Upper lobe of left lung (tissue), 6 donors: ENCODE measurements at places on chromosomes 6 and 20. TPM values are rescaled to one million over a fixed set of nuclear protein-coding genes. Genes with fewer than 3 reads are reported as not detected.

- DNase-seq: no peak
These were observed 89.2 kb downstream of the FOXA2 start for GRCh38 chr20:22495172-22495571.

- DNase-seq: no peak
These were observed 180.6 kb downstream of the FOXA2 start for GRCh38 chr20:22403632-22404361.

The ZNF165 gene
- total RNA-seq: 4.2 TPM

GRCh38 chr20:21127201-21127981, 1.5 kb downstream of the KIZ start:
- DNase-seq: no peak

- DNase-seq: no peak
These were observed 179.4 kb downstream of the ASCC3 start for GRCh38 chr6:100701728-100702127.

The TFEB gene
- 45.1 TPM for total RNA-seq

DNA sequence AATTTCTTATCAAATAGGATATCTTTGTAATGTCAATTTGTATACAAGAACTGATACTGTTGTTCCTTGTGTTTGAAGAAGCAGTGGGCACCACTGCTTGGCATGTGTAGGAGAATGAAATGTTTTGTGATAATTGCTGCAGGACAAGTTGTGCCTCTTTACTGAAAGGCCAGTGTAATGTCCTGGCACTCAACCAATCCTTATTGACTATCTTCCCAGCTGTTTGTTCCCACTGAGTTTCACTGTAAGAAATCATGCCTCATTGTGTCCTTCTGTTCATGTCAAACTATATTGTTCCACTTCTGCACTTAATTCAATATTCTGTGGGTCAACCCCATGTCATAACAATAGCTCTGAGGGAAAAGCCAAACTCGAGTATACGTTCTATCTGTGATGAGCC, 136.1 kb upstream of the FAM83B start:
- DNase-seq: no peak

DNA sequence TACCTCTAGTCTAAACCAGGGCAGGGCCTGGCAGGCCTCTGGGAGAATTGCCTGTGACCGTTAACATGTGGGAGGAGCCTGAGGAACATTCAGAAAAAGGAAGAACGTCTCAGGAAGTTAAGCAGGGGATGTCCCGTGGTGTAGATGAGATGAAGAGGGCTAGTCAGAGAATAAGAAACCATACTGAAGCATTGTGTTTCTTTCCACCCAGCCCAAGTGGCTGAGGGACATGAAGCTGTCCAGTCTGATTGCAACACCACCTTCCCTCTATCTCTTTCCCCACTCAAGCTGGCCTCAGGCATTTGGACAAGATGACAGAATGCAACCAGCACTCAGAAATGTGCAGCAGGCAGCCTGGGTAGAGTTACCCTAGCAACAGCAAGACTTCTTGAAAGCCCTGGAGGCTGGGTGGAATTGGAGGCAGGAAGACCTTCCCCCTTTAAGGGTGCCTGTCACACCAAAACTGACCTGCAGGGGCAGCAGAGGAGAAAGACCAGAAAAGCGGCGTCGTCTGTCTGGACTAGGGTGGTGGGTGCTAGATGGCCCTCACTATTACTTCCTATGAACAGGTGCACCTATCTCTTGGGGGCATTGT, 186.1 kb downstream of the UNC5CL start:
- no peak for DNase-seq

DNA sequence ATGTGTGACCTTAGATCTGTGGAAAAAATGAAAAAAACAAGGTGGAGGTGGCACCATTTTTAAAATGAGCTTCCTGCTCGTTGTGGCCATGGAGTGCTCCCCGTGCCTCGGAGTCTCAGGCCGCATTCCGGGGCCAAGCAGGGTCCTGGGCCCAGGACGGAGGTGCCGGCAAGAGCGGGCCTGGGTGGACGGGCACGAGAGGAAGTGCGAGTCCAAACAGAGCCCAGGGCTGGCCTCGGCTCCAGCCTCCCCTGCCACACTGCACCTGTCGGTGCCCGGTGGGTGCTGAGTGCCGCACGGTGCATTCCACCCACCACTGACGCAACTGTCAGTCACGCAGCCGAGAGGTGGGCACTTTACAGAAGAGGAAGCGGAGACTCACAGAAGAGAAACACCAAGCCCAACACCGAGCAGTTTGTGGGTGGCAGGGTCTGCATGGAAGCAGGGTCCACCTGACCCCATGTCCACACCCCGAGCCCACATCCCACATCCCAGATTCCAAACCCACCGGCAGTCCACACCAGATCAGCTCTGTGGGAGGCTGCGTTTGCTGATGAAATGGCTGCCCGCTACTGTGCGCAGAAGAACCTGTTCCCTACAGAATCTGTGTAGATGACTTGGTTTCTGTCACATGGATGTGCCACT, 97.7 kb downstream of the PSMB1 start:
- DNase-seq: peak; percentile 69

The CDK19 gene
- 8.4 TPM for total RNA-seq

GRCh38 chr6:168555618-168556273, 114.8 kb downstream of the SMOC2 start:
- no peak for DNase-seq

The CSNK2A1 gene
- 78.2 TPM for total RNA-seq

The MCUR1 gene
- 30.3 TPM for total RNA-seq

GRCh38 chr20:32706486-32706885, 32.7 kb upstream of the C20orf203 start:
- DNase-seq: no peak

The ATP9A gene
- total RNA-seq: 20.3 TPM

The GJA10 gene
- total RNA-seq: not detected

GRCh38 chr20:21109144-21109543, 3.0 kb upstream of the LINC00237 start:
- DNase-seq: no peak
